Activated naive CD8-positive, alpha-beta T cell treated with anti-CD3 and anti-CD28 coated beads, Interleukin-2, amount 10 ng/mL, durations not matched to agents 7 days and 5 days (primary cell): ENCODE measurements at places on chromosomes 5 and 9. TPM values are rescaled to one million over a fixed set of nuclear protein-coding genes. Genes with fewer than 3 reads are reported as not detected.

DNA sequence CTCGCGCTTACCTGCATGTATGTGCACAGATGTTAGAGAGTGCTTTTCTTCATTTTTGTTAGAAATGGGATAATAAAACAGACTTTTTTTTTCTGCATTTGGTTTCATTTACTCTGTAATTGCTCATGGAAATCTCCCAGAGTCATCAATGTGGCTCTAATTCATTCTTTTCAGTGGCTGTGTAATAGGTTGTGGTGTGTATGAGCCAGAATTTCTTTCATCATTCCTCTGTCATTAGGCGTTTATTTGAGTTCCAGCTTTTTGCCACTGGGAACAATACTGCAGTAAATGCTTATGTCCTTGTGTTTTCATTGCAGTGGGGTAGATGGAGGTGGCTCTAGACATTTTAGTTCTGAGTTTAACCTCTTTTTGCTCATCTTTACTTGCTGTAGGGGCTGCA lies 118.9 kb downstream of the NXNL2 start:
- DNase-seq = no peak

- no peak for DNase-seq
Measured at GRCh38 chr5:39678534-39678933, 253.8 kb upstream of the DAB2 start.

GRCh38 chr5:77937015-77937908 lies 161.1 kb upstream of the TBCA start:
- no peak for DNase-seq

DNA sequence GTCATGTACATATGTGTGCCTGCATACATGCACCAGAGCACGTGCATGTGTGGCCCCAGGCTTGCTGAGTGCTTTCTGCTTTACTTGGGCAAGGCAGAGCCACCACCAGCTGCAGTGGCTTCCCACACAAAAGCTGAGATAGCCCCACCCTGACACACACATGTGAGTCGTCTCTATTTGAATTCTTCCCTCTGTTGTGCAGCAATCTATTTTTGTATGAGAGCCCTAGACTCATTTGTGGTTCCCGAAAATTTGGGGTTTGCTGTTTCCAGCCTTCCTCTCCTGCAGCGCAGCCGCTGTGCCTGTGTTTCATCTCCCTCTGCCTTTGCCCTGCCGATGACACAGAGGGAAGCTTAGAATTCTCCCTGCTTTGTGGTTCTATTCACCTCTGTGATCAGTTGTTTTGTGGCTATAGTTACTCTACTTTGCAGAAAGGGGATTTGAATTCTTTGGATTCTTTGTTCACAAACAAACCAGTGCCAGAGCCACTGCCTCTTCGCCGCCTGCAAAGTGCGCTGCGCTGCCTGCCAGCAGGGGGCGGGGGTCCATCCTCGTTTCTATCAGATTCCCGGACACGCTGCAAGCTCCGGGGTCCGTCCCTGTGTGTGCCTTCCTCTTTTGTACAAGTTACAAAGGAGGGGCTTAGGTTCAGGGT lies 95.8 kb upstream of the DAP start:
- peak; percentile 49 for DNase-seq

GRCh38 chr5:131532031-131532640 lies 102.9 kb downstream of the RAPGEF6 start:
- no peak for DNase-seq

DNA sequence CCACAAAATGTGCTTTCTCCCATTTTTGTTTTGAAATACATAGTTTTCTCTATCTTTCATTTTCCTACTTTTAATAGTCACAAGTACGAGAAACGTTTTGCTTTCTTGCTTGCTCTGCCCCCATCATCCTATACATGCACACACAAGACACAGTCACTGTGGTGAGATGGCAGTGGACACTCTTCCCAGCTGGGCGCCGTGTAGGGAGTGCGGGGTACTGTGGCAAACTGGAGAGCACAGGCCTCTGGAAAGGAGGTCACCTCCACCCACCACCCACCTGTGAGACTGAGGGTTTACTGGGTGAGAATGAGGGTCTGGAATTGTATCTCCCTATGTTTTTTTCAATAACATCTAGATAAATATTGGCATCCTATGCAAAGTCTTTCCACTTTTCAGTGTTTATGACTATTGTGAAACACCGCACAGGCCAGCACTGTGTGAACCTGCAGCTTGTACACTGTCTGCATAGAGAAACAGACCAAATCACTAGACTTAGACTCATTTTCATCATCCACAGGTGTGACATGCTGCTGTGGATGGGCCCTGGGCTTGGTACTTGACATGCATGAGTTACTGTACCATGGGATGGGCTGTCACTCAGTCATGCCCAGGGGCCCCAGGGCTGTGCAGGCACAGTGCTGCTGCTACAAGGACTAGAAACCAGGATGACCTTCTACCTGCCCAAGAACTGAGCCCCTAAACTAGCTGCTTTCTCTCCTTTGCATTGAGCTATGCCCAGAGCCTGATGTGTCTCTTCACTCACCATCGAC lies 118.1 kb upstream of the LMX1B start:
- no peak for DNase-seq

GRCh38 chr9:96419691-96419969 lies 1.5 kb upstream of the ZNF367 start:
- DNase-seq = no peak

GRCh38 chr5:177303925-177304391 lies 359 bp downstream of the PRELID1 start:
- no peak for DNase-seq

GRCh38 chr5:104932431-104932830 lies 1369.8 kb upstream of the NUDT12 start:
- no peak for DNase-seq

DNA sequence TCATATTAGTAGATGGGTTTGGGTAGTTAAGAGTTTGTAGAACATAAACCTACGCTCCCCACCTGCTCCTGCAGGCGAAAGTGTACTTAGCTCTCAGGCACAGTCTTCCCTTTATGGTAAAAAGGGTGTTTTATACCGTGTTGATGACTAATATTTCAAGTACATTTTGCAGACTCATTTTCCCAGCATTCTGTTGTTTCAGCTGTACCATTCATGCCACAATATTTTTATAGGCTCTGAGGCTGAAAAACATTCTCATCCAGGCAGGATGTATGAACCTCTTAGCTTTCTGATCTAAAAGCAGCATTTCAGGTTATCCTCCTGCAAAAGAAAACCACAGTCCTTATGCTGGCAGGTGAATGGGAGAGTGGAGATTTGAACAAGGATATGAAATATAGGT lies 231.4 kb downstream of the NR2F1-AS1 start:
- DNase-seq = no peak

GRCh38 chr9:8489835-8490234 lies 690.3 kb upstream of the DMAC1 start:
- DNase-seq = no peak

DNA sequence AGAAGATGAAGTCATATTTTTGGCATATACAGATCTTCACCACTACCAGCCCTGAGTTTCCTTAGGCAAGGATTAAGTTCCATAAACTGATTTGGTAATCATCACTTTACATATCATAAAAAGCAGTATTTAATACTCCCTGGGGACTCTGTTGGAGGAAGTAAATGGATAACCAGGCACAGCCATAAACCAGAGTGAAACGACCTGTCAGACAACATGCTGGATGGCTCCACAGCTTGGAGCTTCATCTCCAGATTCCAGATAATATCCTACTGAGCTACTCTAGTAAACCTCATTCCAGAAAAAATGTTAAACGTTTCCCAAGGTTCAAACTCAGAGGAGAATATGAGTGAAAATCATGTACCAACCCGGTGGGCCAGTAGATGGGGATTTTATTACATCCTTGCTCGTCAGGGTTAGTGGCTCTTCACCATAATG lies 109.2 kb downstream of the BASP1 start:
- DNase-seq = no peak

GRCh38 chr9:97910357-97910756 lies 11.9 kb downstream of the TRMO start:
- DNase-seq = no peak

DNA sequence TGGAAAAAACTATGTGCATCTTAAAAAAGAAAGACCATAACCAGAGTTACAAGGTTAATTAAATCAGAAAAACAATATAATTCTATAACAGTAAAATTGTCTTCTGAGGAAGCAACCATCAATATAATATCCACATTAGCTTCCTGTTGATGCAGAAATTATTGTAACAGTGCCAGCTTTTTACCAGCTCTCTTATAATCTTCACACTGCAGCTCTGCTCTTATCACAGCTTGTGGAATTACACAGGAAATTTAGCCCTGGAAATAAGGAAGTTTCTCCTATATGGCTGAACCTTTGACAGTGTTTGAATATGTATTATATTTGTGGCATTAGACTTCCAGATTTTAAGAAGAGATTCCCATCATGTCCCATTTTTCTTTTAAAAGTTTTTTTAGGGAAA lies 49.1 kb upstream of the TEK start:
- DNase-seq = no peak

GRCh38 chr9:111974092-111974681 lies 77.6 kb downstream of the UGCG start:
- no peak for DNase-seq

Gene ADAMTS13
- total RNA-seq = 3.2 TPM

Gene GAS1
- total RNA-seq = 0.68 TPM

Gene FSTL4
- total RNA-seq = 0.83 TPM

Gene ADCY2
- total RNA-seq = not detected

Gene OR13C4
- total RNA-seq = not detected

Gene SPINK7
- not detected for total RNA-seq
